ENCODE measurements at places on chromosomes 7 and 10.

- no peak for DNase-seq
These were observed 14.4 kb upstream of the TSGA13 start for GRCh38 chr7:130700760-130701159.

DNA sequence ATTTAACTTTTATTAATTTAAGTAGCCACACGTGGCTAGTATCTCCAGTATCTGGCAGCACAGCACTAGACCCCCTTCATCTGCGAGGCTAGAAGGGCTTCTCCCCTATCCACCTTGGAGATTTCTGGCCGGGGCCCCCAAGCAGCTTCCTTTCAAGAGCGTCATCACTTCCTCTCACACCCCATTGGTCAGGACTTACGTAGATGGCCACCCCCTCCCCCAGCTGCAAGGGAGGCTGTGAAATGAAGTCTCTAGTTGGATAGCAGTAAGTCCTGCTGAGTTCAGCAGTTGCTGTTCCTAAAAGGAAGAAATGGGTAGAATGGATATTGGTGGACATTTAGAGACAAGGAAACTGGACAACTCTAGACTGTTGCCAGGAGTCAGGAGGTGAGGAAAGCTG, 33.8 kb upstream of the COMTD1 start:
- DNase-seq, result no peak

DNA sequence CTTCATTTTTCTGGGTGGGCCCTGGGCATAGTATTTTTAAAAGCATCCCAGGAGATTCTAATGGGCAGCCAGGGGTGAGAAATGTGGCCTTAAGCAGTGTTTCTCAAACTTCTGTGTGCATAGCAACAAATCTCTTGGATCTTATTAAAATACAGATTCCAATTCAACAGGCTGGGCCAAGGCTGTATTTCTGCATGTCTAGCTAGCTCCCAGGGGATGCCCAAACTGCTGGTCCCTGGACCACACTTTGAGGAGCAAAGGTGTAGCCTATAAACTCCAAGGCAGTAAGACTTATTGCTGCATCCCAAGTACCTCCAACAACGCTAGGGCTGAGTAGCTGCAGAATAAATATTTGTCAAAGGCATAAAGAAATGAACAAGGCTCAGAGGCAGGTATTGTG, 292.9 kb upstream of the ZMIZ1 start:
- no peak for DNase-seq

DNA sequence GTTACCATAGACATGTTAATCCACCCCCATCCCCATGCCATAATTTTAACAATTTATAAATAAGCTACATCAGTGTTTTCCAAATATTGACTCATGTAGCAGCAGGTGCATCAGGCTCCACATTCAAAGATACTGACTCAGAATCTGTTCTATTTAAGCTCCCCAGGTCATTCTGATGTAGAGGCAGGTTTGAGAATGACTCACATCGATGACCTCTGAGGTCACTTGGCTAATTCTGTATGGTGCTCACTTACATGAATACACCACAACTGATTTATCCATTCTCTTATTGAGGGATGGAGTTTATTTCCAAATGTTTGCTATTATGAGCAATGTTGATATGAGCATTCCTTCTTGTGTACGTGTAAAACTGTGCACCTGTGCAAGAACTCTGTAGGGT, 1159.0 kb downstream of the TYW1 start:
- no peak for DNase-seq

DNA sequence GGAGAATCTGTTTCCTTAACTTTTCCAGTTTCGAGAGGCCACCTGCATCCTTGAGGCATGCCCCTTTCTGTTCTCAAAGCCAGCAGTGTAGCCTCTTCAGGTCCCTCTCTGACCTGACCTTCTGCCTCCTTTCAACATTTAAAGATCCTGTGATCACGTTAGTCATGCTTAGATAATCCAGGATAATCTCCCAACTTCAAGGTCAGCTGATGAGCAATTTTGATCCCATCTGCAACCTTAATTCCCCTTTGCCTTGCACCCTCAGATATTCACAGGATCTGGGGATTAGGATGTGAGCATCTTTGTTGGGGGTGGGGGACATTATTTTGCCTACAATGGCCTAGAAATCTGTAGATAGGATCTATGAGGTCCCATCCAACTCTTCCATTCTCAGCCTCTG, 8.0 kb downstream of the HKDC1 start:
- DNase-seq, result no peak

- no peak for DNase-seq
These were observed 338.7 kb upstream of the LRRTM3 start for GRCh38 chr10:66586897-66587679.

GRCh38 chr10:33248638-33249037, 85.8 kb downstream of the NRP1 start:
- no peak for DNase-seq

DNA sequence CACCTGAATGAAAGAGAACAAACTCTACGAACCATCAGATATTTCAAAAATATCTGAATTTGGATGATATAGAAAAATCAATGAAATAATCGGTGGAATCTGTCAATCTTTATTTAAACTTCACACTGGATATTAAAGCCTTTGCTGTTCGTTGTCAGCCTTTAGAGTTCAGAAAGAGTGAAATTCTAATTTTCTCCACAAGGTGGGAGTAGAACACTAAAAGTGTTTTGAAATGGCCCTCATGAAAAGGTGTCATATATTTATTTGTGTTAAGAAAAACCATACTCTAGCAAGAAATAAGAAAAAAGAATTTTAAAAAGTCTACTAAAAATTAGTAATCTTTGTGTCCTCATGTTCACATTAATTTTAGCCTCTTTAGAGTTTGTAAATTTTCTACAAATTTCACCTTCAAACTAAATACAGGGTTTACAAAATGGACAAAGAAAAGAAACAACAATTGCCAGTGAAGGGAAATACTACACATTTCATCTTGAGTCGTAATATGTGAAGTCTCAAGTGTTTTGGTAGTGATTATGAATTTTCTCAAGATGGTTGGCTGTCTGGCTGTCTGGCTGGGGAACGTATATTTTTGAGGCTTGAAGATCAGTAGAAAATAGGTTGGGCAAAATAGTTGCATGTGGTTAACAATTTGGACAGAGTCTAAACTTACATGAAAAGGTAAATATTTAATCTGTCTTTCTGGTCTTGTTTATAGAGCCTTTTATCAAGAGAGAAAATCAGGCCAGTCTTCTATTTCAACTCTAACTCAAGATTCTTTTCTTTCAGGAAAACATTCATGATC, 43.7 kb downstream of the DNAJB9 start:
- peak; percentile 92 for DNase-seq

DNA sequence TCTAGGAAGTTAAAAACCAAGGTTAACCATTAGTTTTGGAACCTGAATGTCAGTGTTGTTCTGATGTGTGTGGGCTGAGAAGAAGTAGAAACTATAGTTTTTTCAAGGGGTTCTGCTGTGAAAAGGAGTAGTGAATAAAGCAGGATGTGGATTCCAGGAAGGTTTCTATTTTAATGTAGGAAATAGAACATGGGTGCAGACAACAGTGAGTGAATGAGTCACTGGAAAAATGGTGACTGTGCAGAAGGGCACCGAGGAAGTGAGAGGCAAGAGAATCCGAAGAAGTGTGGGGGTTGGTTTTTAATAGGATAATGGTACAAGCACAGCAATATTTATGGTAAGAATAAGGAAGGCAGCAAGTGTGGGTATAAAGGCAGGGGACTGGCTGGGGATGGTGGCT, 120.4 kb downstream of the ARHGAP21 start:
- no peak for DNase-seq

DNA sequence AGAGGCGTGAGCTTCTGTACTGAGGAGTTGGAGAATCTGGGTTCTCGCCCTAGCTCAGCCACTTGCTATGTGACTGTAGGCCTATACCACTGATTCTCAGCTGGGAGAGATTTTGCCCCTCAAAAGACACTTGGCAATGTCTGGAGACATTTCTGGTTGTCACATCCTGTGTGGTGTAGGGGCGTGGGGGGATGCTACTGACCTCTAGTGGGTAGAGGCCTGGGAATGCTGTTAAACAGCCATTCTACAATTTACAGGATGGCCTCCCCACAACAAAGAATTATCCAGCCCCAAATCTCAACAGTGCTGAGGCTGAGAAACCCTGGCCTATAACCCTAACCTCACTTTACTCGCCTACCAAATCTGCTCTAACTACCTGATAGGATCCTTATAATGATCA, 58.8 kb upstream of the GAD2 start:
- no peak for DNase-seq

GRCh38 chr10:98318861-98319260, 50.9 kb upstream of the LOXL4 start:
- DNase-seq, result no peak

DNA sequence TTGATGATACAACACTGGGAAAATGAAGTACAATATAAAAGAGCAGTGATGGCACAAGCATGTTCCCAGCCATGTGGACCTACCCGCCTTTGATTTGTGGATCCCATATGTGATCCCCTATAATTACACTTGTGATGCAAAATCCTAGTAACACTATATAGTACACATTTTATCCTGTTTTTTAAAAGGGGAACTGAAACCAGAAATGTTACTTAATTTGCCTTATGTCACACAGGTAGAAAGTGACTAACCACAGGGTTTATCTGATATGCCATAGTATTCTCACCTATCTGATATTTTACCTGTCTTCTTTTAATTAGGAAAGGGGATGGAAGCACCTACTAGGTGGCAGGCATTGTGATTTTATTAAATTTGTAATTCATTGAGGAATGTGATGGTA, 35.0 kb downstream of the ARMC3 start:
- DNase-seq, result no peak

GRCh38 chr10:123521556-123521955, 144.6 kb upstream of the GPR26 start:
- DNase-seq, result no peak

GRCh38 chr7:7970237-7970530, 1.6 kb downstream of the GLCCI1 start:
- peak; percentile 87 for DNase-seq

GRCh38 chr7:23212841-23213240, 31.0 kb downstream of the NUP42 start:
- DNase-seq, result no peak

- no peak for DNase-seq
These were observed 799.0 kb downstream of the NRG3 start for GRCh38 chr10:82674036-82674435.

GRCh38 chr7:127258111-127258510, 5.4 kb upstream of the GRM8 start:
- no peak for DNase-seq

GRCh38 chr7:152176797-152177196, 151.3 kb downstream of the GALNT11 start:
- DNase-seq, result no peak

GRCh38 chr10:120415709-120416330, 41.2 kb upstream of the PLPP4 start:
- no peak for DNase-seq

DNA sequence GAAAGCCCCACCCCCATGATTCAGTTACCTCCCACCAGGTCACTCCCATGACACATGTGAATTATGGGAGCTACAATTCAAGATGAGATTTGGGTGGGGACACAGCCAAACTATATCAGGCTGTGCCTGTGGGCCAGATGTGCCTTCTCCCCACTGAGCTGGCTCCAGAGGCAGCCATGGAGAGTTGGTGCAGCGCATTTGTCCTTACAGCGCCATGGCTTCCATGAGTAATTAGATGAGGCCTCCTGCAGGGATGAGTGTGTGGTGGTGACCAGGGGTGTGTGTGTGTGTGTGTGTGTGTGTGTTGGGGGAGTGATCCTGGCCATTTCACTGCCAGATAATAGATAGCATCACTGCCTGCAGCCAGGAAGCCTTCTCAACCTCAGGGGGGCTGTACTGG, 94.6 kb downstream of the FANK1 start:
- no peak for DNase-seq

DNA sequence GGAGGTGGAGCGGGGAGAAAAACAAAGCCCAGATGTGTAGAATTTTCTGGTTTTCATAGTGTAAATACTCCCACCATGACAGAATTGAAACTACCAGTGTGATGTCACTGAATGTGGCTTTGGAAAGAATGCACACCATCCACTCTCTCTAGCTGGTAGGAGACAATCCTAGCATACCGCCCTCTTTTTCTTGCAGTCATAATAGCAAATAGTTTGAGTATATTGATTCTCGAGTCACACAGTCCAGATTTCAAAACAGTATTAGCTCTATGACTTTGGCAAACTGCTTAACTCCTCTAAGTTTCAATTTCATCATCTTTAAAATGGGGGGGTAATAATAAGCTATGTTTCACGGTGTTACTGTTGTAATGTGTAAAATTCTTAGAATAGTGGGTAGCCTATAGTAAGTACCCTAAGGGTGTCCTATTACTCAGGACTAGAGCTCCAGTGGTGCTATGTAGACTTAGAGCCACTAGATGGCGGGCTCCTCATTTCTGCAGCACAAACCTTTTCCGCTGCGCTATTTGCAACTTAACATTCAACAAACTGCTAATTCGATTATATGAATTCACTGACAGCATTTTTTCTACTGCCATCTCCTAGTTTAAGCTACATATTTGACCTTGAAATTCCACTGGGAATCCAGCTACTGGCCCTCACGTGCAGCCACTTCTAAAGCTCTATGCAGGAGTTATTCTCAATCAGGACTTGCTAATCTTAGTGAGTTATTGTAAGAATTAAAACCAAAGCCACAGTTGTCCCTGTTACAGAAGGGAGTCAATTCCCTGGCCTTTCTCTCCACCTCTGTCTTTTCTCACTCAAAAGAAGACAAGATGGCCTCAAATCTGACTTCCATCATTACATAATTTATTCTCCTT, 18.7 kb downstream of the TAS2R40 start:
- peak; percentile 91 for DNase-seq

DNA sequence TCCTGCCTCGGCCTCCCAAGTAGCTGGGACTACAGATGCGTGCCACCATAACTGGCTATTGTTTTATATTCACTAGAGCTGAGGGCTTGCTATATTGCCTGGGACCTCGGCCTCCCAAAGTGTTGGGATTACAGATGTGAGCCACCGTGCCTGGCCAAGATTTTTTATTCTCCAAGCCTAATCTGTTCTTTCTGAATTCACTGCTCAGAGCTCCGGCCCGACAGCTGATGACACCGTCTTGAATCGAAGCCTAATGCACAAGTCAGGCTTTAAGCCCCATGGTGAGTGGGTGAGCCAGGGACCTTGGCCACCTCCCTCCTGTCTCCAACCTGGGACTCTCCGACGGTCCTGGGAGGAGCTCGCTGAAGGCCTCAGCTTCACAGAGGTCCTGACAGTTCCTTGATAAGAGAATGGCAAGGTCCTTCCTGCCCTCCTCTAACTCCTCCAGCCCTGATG, 338.9 kb downstream of the WDR37 start:
- no peak for DNase-seq

DNA sequence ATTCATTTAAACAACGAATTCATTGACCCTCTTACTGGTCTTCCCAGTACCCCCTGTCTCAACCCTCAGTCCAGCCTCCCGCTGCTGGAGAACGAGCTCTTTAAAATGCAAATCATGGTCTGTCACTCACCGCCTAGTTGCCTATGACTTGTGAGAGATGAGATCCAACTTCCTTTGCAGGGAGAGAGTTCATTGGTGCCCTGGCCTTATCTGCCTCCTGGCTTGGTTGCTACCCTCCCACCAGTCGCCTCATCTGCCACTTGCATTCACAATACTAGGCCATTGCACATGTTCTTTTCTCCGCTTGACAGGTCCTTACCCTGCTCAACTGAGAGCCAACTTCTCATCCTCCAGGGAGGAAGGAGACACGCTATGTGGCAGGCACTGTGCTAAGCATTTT, 54.0 kb upstream of the MXI1 start:
- no peak for DNase-seq

Measured in eye (tissue), 1 donor.